ENCODE measurements at places on chromosomes 4 and X.

GRCh38 chr4:7103607-7104365, 35.9 kb upstream of the GRPEL1 start:
- no peak for DNase-seq

- no peak for DNase-seq
Observed at GRCh38 chr4:7872264-7872771, 67.3 kb downstream of the AFAP1 start.

- no peak for DNase-seq
Observed at GRCh38 chr4:139676913-139677585, 11.4 kb downstream of the MGST2 start.

GRCh38 chrX:12886545-12886944, 19.7 kb downstream of the TLR7 start:
- DNase-seq = no peak

GRCh38 chr4:909821-910220, 22.3 kb downstream of the GAK start:
- no peak for DNase-seq

GRCh38 chr4:153976954-153977353, 188.1 kb upstream of the SFRP2 start:
- no peak for DNase-seq

DNA sequence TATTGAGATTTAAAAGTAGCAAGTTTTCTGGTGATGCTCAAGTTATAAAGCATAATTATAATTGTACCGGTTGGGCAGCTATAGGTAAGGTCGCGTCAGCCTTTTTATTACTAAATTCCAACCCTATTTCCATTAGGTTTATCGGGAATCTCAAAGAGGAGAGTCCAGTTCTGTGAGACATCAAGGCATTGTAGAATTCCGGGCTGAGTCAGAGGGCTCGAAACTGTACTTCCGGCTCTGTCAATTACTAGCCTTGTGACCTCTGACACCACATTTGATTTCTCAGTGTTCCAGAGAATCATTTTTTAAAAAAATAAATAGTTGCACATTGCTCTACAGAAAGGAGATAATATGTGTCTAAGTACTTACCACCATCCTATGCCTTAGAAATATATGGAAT, 4.3 kb downstream of the IL1RAPL1 start:
- DNase-seq = no peak

GRCh38 chr4:74942251-74942917, 9.5 kb downstream of the PARM1 start:
- DNase-seq = no peak

DNA sequence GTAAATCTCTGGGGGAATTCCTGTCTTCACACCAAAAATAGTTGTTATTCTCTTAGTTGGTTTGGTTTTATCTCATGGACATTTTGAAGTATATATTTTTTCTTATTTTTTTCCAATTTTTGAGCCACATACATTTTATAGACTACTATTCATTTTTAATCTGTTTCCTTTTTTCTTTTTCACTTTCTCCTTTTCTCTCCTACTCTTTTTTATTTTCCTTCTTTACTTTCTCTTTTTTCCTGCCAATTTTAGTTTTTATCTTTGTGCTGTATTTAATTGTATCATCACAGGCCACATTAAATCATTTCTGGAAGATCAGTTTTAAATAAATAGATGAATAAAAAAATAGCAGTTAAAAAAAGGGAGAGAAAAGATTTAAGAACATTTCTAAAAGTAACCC, 14.0 kb upstream of the JADE3 start:
- DNase-seq = no peak

- no peak for DNase-seq
Observed at GRCh38 chr4:4539481-4539880, 2.4 kb downstream of the STX18 start.

DNA sequence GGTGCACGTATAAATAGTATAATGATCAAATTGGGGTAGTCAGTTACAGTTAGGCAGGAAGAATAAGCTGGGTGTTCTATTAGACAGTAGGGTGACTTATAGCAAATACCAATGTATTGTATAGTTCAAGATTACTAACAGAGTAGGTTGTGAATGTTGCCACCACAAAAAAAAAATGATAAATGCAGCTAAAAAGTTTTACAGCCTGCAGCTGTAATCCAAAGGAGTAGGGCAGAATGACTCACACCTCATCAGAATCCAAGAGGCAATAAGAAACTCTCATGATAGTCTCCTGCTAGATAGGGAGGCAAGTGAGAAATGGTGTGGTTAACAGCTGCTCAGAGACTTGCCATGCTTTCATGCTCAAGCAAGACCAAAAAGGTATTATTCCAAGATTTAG, 19.6 kb upstream of the TCEAL4 start:
- DNase-seq = no peak

DNA sequence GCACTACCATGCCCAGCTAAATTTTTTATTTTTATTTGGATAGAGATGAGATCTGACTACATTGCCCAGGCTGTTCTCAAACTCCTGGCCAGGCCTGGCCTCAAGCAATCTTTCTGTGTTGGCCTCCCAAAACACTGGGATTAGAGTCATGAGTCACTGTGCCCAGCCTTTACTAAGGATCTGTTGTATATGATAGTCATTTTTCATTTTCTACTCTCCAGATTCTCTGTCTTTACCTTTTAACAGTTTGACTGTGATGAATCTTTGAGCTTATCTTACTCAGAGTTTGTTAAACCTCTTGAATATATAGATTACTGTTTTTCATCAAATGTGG, 161.8 kb downstream of the FNIP2 start:
- DNase-seq = no peak
